ENCODE measurements at places on chromosomes 1 and 21.

DNA sequence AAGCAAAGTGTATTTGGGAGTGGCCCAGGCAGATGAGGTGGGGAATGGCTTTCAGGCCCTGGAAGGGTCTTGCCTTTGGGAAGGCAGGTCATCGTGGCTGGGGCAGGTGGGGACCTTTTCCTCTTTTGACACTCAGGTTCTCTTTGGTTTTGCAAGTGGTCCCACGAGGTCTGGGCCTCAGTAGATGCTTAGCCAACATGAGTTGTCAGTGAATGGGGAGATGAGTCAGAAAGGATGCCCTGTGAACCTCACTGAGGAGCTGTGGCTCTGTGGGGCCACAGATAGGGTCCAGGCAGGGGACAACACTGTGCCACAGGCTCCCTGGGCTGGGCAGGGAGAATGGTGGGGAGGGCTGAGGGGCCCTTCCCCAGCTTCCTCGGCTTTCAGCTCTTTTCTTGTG is 19.0 kb downstream of the ARHGEF10L start:
- no peak for DNase-seq

DNA sequence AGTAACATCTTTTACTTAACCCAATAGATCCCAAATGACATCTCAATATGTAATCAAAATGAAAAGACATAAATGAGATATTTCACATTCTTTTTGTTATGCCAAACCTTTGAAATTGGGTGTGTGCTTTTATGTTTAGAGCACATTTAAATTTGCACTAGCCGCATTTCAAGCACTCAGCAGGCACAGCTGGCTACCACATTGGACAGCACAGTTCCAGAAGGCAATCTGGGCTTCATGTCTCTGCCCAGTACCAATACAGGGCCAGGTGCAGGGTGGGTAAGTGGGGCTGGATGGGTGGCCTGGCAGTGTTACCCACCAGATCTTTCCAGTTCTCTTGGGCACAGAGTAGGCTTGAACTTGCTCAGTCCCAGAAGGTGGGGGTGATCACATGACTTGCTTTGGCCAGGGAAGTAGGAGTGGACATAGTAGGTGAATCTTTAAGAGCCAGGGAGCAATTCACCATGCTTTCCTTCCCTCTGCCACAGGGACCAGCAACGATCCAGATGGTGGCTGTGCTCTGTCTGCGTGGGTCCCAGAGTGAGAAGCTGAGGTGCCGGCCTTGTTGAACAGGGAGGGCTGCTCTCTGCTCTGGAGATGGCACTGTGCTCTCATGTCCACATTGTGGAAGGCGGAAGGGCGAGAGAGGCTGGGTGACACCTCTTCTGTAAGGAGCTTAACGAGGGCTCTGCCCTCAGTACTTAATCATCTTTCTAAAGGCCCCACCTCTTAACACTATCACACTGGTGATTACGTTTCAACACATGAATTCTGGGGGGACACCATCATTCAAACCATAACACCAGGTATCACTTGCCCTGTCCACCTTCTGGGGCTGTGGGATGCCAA is 261.4 kb downstream of the GRIK3 start:
- no peak for DNase-seq

- DNase-seq, result no peak
Observed at GRCh38 chr1:229726061-229726460, 100.0 kb downstream of the URB2 start.

GRCh38 chr1:172054172-172054571 is 212.9 kb downstream of the DNM3 start:
- DNase-seq, result no peak

- no peak for DNase-seq
Observed at GRCh38 chr1:204384636-204385352, 25.1 kb upstream of the PLEKHA6 start.

GRCh38 chr1:27318136-27318535 is 3.8 kb upstream of the TMEM222 start:
- no peak for DNase-seq

DNA sequence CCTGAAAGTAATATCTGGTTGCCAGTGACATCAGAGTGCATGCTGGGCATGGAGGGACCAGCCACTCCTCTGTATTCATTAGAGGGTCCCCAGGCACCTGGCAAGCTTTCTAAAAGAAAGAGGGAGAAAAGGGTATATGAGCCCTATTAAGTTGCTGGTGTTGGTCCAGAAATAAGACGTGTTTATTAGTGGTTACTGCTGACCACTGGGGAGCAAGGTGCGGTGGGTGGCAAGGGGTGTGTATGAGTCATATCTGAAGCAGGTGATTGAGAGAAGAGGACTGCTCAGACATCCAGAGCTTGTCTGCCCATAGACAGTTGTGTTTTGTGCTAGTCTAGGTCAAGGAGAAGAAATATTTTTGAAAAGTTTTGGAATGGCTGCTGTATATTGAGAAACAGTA is 298.1 kb downstream of the TM2D1 start:
- DNase-seq, result no peak

GRCh38 chr21:37276377-37276776 is 9.2 kb upstream of the VPS26C start:
- DNase-seq, result no peak

DNA sequence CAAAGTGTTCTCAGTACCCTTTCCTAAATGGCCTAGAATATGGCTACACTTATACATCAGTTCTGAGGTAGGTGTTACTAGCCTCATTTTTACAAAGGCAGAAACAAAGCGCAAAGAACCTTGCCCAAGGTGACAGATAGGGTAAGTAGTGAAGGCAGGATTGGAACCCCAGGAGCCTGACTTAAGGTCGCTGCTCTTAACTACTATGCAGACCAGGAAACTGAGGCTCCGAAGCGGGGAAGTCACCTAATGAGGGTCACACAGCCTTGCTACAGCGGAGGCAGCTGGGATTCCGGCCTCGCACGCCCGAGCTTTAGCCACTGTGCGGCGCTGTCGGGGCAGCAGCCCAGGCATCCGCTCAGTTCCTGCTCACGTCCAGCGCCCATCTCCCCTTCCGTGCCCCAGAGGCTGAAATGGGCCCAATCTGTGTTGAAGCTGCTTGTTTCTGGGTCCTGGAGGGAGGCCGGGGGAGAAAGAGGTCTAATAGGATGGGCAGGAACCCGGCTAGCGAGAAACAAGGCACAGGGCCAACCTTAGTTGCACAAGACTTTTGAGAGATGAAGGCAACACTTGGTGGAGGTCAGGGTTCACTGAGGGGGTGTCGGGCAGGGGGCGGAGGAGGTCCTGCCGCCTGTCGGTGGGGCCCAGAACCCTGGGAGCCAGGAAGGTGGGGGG is 1.4 kb upstream of the FOXD2 start:
- DNase-seq, result no peak

DNA sequence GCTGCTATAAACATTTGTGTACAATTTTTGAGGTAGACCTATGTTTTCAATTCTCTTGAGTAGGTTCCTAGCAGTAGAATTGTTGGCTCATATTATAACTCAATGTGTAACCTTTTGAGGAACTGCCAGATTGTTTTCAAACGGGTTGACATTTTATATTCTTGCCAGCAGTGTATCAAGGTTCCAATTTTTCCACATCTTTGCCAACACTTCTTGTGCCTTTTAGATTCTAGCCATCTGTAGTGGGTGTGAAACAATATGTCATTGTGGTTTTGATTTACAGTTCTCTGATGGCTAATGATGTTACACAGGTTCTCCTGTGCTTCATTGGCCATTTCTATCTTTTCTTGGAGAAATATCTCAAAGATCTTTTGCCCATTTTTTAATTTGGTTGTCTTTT is 36.4 kb downstream of the MAP3K7CL start:
- no peak for DNase-seq

DNA sequence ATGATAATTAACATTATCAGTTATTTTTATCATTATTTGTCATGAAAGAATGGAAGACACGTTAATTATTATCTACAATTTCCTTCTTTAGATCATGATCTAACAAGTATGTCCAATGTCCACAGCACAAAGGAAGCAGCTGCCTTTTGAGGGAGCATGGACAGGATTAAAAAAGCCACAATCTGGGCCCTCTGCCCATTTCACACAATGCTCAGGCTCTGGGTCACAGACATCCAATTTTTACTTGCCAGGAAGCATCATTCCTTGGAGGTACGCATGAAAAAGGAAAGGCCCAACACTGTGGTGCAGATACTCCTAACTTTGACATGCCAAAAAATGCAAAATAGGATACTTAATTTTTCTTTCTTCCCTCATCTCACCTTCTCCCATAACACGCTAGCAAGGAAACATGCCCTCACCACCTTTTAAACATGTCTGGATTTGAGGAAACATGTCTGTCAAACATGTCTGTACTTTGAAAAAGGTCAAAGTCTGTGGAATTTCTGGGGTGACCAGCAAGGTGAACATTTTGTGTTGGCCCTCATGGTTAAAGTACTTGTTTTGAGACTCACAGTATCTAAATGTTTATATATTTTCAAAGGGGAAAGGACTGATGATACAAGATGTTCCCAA is 40.0 kb downstream of the GADD45A start:
- no peak for DNase-seq

DNA sequence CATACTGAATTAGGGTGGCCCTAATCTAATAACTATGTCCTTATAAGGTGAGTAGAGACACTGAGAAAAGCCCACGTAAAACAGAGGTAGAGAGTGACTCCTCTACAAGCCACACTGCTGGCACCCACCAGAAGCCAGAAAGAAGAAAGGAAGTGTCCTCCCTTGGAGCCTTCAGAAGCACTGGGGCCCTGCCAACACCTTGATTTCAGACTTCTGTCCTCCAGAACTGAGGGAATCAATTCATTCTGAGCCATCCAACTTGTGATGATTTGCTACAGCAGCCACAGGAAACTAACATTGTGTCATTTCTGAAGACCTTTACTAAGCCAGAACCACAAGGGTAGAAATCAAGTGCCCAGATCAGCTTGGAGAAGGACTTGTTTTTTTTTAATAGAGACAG is 15.0 kb downstream of the GNB1 start:
- no peak for DNase-seq

DNA sequence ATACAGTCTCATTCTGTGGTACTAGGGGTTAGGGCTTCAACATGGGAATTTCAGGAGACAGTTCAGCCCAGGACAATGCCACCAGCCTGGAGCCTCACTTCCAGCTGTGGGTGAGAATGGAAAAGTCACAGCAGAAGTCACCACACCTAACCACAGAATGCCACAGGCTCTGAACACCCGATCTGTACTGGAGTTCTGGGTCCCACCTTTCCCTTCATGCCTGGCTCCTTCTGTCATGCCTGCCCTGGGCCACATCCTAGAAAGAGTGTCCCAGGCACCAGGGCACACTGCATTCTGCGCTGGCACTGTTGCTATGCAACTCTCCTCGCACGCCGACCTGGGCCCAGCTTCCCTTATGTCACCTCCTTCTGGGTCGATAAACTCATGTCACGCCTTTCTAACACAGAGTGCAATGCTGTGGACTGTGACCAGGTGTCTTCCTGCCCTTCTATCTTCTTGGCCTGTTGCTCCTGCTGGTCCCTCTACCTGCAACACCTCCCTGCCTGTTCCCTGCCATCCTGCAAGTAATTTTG is 21.2 kb downstream of the RCSD1 start:
- DNase-seq, result no peak

DNA sequence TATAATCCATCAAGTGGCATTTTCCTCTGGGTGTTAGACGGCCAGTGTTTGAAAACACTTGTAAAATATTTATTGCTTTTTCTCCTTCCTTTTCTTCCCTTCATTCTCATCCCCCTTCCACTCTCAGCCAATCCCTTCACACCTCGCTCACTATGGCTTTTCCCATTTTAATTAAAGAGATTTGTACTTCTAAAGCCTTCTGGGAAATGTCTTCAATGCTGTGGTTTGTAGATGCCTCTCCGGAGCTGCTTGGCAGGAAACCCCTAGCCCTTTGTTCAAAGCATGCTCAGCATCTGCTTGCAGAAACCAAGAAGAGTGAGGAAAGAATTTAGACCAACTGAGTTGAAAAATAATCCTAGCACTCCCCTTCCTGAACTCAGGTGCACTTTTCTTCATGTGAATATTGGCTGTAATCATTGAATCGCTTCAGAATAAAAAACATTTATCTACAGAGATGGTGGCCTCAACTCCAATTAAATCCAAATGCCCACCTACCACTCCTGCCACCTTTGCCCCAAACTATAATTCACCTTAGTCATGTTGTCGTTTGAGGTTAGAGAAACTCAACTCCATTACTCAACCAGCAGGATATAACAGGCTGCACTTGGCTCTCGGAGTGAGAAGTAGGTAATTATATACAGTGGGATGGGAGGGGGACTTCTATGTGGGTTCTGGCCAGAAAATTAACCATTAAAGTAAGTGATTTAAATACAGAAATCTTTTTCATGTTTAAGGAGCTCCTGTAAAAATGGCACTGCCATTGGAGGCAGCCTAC is 659.4 kb upstream of the CAMK1G start:
- no peak for DNase-seq

Data from urinary bladder (tissue), 4 donors.